Stimulated activated CD8-positive, alpha-beta memory T cell treated with anti-CD3 and anti-CD28 coated beads, Interleukin-4, amount 100 ng/mL, for 1 hour (primary cell): ENCODE measurements at places on chromosomes 7 and 10.

DNA sequence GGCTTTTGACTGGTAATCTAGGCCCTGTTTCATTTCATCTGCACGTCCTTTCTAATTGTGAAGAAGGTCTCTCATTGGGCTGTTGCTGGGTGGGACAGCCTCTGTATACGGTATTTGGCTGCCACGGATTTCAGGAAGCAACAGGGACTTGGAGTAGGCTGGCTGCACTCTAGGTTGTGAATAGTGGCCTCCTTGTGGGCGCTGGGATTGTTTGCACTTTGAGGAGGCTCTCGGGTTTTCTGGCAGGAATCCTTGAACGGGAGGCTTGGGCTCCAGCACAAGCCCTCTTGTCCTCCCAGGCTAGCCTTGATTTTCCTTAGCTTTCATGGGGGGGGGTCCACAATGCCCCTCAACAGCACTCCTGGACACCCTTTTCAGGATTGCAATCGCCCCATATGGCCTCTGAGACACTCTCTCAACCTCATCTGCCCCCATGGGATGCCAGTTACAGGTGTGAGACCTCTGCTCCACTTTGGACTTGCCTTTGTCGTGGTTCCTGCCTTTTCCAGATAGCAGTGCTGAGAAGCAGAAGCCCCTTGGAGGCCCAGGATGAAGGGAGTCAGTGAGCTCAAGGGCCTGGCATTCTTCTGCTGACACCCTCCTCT lies 33.9 kb upstream of the ZNF273 start:
- DNase-seq = no peak

- no peak for DNase-seq
Measured at GRCh38 chr7:15461576-15461975, 100.2 kb downstream of the AGMO start.

DNA sequence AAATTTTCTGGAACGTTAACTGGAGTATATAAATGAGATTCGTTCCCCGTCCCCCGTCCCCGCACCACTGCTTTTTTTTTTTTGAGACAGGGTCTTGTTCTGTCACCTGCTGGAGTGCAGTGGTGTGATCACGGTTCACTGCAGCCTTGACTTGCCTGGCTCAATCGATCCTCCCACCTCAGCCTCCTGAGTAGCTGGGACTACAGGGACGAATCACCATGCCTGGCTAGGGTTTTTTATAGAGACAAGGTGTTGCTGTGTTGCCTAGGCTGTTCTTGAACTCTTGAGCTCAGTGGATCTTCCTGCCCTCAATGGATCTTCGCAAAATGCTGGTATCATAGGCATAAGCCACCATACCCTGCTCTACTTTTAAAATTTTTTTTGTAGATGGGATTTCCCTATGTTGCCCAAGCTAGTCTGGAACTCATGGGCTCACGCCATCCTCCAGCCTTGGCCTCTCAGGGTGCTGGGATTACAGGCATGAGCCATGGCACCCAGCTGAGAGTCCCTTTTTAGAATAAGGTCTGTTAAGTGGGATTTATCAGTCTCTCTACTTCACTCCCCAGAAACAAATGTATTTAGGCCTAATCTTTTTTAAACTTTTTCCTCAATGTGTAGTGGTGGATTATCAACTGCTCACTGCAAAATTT lies 122.9 kb downstream of the LYZL1 start:
- no peak for DNase-seq

- DNase-seq = no peak
Measured at GRCh38 chr10:104806801-104807200, 165.7 kb downstream of the SORCS3 start.

DNA sequence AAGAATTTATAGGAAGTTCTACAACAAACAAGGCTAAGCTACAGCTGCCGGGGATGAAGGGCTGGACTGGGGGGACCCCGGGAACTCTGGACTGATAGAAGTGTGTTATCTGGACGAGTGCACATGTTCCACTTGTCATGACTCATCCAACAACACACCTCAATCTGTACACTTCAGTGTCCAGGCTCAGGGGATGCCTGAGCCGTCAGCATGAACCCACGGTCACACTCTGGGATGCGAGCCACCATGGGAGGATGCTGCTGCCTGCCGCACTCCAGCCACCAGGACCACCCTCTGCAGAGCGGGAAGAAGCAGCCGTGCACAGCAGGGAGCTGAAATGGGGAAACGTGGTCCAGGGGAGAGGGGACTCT lies 67.5 kb downstream of the MAD1L1 start:
- no peak for DNase-seq

- no peak for DNase-seq
Measured at GRCh38 chr10:84538036-84538435, 209.6 kb downstream of the CCSER2 start.

DNA sequence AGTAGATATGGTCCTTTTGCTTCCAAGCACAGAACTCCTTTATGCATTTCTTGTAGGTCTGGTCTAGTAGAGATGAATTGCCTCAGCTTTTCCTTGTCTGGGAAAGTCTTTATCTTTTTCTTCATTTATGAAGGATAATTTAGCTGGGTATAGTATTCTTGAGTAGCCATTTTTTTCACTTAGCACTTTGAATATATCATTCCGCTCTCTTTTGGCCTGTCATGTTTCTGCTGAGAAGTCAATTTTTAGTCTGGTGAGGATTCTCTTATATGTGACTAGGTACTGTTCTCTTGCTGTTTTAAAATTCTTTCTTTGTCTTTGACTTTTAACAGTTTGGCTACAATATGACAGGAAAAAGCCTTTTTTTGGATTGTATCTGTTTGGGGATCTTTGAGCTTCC lies 68.6 kb upstream of the IMMP2L start:
- no peak for DNase-seq

GRCh38 chr10:7533657-7534479 lies 123.0 kb upstream of the SFMBT2 start:
- no peak for DNase-seq
